ENCODE measurements at places on chromosomes 4 and X. TPM values are rescaled to one million over a fixed set of nuclear protein-coding genes. Genes with fewer than 3 reads are reported as not detected.
A peak's percentile ranks its signal among the peaks of the same experiment; 100 is the strongest.

DNA sequence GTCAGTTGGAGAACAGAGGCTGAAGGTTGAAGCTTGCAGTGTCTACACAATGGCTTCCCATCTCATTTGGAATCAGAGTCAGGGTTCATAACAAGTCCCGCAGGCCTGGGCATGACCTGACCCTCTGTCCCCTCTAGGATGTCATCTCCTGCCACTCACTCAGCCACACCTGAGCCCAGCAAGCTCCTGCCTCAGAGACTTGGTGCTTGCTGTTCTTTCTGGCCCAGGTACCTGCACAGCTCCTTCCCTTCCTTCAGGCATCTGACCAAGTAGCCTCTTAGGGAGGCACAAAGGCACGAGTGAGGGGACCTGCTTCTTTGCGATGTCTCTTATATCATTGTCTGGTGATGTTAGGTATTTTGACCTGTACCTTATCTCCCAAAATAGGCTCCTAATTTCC, 9.0 kb downstream of the ZBTB49 start:
- peaks cover 6% of the 10 kb centered on the region for H3K4me1 ChIP-seq
- DNase-seq = no peak
- H3K27ac ChIP-seq = no peak overlapping the region
- H3K4me3 ChIP-seq = no peak overlapping the region

DNA sequence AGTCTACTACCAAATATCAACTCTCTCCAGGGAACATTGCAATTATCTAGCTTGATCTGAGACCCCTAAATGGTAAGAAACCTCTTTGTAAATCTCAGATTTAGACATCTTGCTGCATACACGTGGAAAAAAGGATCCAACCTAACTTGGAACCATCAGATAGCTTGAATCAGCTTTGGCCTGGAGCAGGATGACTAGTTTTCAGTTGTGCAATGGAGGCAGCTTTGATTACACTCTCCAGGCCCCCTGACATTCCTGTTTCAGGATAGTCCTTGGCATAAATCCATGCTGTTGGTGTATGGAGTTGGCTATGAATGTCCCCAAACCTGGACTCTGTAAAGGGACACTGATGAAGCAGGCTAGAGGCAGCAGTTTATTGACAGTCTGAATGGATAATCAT, 1061.9 kb upstream of the TENM3 start:
- no peaks in the 10 kb centered on the region for H3K27me3 ChIP-seq
- no peak overlapping the region for H3K27ac ChIP-seq
- H3K4me1 ChIP-seq = no peaks in the 10 kb centered on the region
- no peaks in the 10 kb centered on the region for H3K36me3 ChIP-seq

DNA sequence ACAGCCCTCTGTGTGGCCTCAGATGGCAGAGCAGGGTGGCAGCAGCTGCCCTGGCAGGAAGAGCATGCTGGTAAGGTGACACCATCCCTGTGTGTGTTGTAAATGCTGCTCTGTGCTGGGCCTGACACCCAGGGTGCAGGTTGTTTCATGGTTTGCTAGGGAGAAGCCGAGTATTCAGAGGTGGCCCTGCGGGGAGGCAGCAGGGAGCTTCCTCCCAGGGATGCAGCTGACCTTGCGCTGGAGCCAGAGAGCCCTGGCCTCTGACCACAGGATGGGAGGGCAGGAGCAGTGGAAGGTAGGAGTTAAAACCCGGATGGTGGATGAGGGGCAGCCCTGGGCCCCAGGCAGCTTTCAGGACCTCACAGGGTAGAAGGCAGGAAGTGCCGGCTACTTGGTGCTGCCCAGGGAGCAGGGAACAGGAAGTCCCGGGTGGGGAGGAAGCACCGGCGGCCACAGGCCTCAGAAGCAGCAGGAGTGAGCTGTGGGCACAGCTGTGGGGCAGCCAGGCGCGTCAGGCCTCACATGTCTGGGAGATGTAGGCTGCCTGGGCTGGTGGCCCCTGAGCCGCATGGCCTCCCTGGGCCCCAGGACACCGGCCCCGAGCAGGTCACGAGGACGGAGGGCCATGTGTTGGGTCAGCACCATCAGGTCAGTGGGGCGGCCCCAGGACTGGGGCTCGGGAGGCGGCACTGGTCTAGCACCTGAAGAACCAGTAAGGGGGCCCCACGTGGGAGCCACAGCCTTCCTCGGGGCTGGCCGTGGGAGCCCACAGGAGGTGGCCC, 19.1 kb downstream of the SH3BP2 start:
- H3K36me3 ChIP-seq = no peaks in the 10 kb centered on the region
- H3K27ac ChIP-seq = peak overlapping the region; percentile 65
- H3K4me3 ChIP-seq = peak overlapping the region; percentile 43
- peak; percentile 81 for DNase-seq
- no peaks in the 10 kb centered on the region for H3K27me3 ChIP-seq

GRCh38 chrX:9846631-9847030, 60.4 kb downstream of the SHROOM2 start:
- H3K27me3 ChIP-seq = no peaks in the 10 kb centered on the region
- no peaks in the 10 kb centered on the region for H3K36me3 ChIP-seq
- H3K4me1 ChIP-seq = no peaks in the 10 kb centered on the region
- H3K4me3 ChIP-seq = no peak overlapping the region

GRCh38 chr4:27149541-27150212, 289.0 kb downstream of the STIM2 start:
- no peak for DNase-seq
- H3K36me3 ChIP-seq = no peaks in the 10 kb centered on the region
- no peaks in the 10 kb centered on the region for H3K27me3 ChIP-seq
- no peak overlapping the region for H3K4me3 ChIP-seq
- no peak overlapping the region for H3K27ac ChIP-seq

LDB2 gene
- 35.2 TPM for total RNA-seq

DNA sequence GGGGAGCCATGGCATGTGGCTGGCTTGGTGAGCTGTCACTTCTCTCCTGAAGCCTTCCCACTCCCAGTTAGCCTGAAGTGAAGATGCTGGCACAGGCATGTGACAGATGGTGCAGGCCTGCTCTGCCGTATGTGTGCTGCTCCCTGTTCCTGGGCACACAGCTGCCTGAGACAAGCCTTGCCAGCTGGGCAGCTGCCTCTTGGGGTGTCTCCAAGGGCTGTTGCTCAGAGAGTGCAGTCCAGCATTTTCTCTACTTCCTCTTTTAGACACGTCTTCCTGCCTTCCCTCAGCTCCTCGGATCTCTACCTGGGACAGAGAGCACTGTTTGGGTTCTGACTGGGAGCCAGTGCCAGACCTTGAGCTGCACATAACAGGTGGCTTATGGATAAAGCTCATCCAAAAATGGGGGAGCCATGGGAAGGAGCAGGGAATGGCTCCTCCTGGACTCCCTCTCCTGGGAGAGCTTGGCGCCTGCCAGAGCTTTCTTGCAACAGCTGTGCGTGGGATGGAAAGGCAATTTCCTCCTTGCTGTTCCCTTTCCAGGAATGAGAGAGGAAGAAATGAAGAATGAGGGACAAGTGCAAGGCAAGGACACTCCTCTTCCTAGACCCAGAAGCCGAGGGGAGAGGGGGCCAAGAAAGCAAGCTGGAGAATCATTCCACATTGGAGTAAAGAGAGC, 132.9 kb downstream of the MSL3 start:
- no peak overlapping the region for H3K4me3 ChIP-seq
- no peaks in the 10 kb centered on the region for H3K27me3 ChIP-seq
- H3K4me1 ChIP-seq = no peaks in the 10 kb centered on the region
- H3K27ac ChIP-seq = no peak overlapping the region
- no peaks in the 10 kb centered on the region for H3K36me3 ChIP-seq
